A549 (cell line): ENCODE measurements at places on chromosomes 3 and 15.

DNA sequence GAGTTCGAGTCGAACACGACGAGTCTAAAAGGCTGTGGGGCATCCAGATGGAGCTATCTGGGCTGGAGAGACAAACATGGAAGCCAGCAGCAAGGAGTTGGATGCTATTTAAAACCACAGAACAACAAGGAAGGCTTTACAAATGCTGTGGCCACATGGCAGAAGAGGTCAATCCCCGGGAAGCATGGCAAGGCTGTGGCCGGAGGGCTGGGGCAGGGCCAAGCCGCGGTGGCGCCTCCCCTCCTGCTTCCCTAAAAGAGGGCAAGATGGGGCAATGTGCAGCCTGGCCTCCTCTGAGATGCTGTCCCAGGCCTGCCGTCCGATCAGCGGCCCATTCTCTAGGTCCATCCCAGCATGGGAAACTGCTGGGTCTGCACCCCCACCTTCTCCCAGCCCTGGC is 139.1 kb downstream of the SRGAP3 start:
- DNase-seq: no peak

- DNase-seq: no peak
These were observed 76.9 kb downstream of the CTNNB1 start for GRCh38 chr3:41276191-41276590.

DNA sequence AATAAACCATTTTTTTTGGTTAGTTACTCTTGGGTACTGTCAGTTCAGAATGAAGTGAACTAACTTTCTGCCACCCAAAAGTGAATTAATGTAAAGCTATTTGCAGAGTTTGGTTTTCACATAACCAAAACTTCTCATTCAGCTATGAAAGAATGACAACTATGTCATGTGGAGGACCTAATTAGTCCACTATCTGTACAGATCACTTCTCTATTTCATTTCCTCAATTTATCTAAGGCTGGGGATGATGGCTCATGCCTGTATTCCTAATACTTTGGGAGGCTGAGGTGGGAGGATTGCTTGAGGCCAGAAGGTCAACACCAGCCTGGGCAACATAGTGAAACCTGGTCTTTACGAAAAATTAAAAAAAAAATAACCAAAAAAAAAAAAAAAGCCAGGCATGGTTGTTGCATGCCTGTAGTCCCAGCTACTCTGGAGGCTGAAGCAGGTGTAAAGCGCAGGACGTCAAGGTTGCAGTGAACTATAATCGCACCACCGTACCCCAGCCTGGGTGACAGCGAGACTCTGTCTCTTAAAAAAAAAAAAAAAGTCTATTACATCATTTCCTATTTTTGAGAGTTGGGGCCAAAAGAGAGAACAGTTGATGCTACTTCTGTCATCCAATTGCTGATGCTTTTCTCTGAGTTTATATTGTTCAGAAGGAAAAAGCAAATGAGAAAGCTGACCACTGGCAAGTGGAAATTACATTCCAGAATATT is 8.7 kb downstream of the HYPK start:
- no peak for DNase-seq

DNA sequence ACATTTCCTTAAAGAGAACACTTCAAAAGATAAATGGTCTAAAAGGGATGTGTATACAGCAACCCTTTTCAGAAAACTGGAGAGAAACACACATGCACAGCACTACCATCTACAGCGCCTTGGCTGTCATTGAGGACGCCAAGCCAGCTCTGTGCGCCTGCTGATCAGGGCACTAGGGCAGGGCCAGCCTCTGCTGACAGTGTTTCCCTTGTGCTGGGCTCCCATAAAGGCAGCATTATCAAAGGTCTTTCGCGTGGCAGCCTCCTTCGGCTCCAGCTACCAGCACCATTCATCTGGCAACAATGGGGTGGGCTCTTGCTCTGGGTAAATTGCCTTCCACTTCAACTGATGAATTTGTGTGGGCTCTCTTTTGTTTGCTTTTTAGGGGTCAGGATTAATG is 53.4 kb downstream of the LDHAL6B start:
- DNase-seq: no peak

- DNase-seq: no peak
These were observed 1.2 kb upstream of the UBP1 start for GRCh38 chr3:33441225-33441976.

- no peak for DNase-seq
These were observed 65.1 kb upstream of the C3orf49 start for GRCh38 chr3:63753995-63754394.
